ENCODE measurements at places on chromosomes 1 and 21.

DNA sequence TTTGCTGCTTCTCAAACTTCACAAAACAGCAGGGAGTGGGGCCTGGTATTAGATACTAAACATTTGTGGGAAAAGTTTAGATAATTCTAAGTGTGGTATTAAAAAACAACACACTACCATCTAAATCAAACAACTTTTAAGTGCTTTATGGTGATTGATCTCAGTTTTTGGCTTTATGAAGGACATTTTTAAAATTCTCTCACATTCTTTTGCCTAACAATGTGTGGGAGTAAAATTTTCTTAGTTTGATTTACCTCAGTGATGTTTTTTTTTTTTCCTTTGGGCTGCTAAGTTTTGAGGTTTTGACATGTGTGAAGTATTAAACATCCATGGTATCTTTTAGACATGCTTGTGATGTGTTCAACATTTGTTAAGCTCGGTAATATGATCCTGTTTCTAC, 116.2 kb downstream of the DISP1 start:
- DNase-seq, result no peak

- no peak for DNase-seq
These were observed 144.0 kb upstream of the PLXNA2 start for GRCh38 chr1:208387908-208388811.

GRCh38 chr21:35971824-35972223, 88.5 kb downstream of the SETD4 start:
- DNase-seq, result no peak

DNA sequence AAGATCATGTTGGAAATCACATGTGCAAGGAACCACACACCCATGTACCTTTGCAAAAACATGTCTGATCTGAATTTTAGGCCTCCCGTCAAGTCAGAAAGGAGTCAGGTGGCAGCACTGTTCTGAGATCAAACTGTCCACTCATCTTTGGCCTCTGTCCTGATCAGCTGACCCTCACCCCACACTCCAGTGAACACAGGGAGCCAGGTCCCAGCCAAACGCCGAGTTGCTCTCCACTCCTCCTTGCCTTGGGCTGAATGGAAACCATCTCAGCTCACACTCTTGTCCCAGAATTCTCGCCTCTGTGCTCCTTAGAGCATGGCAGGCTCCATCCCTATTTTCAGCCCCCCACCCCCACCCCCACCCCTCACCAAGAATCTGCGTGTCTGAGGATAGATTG, 4.6 kb upstream of the RNF186 start:
- no peak for DNase-seq

GRCh38 chr1:214991691-214992315, 90.7 kb upstream of the KCNK2 start:
- no peak for DNase-seq

DNA sequence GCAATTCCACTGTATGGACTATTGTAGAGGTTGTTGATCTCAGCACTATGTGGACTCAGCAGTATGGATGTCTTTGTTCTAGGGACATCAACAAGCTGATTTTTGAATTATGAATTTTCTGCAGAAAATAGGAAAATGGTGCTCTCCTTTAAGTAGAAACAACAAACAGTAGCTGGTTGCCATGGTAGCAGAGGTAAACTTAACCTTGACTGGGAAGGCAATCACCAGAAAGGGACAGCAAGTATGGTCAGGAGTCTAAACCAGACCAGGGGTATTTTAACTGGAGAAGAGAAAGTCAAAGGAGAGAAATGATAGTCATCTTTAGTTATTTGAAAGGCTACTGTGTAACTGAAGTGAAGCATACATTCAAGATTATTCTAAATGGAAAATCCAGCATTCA, 22.3 kb downstream of the WLS start:
- no peak for DNase-seq

DNA sequence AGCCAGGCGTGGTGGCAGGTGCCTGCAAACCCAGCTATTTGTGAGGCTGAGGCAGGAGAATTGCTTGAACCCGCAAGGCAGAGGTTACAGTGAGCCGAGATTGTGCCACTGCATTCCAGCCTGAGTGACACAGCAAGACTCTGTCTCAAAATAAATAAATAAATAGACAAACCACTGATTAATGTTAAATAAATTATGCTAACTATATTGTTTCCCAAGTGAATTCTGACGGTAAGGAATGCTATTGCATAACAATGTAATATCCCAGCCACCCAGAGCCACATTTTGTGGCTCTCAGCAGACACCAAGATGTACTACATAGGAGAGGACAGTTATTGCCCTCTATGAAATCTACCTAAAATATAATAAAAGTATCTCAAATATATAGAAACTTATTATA, 55.4 kb downstream of the LPGAT1 start:
- no peak for DNase-seq

DNA sequence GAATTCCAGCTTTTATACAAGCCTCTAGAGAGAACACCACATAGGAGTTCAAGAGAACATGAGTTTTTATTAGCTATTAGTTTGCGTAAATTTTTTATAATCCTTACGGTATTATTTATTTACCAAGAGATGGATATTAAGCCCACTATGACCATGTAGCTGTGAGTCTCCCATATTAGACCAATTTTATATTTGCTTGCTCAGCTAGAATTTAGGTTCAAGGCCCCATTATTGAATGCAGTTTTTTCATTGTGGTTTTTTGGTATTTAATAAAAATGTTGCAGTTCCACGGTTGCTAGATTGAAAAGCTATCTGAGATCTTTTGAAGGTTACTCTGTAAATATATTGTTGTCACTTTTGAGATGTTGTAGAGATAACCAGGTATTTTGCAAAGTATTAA, 2.9 kb downstream of the PPP1R8 start:
- no peak for DNase-seq

- DNase-seq, result no peak
These were observed 5.3 kb downstream of the GALNT2 start for GRCh38 chr1:230072296-230072695.

DNA sequence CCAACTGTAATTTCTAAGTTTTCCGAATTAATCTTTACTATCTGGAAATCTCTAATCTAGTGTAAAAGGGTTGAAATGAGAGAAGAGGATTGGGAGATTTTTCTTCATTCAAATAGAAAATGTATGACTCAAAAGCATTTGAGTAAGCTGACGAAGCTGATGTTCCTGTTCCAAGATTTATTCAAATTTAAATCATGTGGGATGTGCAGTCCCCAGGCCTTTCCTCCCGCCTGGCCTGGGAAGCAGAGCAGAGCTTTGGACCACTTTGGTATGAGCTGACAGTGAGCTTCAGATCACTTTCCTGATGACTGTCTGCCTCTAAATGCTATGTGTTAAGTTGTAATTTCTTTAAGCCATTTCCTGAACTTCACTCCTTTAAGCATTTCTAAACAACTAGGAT, 192.0 kb downstream of the DHRS3 start:
- no peak for DNase-seq

GRCh38 chr1:116981521-116982037, 20.0 kb upstream of the CD101 start:
- no peak for DNase-seq

GRCh38 chr1:217660353-217661062, 29.4 kb downstream of the SPATA17 start:
- DNase-seq, result no peak

DNA sequence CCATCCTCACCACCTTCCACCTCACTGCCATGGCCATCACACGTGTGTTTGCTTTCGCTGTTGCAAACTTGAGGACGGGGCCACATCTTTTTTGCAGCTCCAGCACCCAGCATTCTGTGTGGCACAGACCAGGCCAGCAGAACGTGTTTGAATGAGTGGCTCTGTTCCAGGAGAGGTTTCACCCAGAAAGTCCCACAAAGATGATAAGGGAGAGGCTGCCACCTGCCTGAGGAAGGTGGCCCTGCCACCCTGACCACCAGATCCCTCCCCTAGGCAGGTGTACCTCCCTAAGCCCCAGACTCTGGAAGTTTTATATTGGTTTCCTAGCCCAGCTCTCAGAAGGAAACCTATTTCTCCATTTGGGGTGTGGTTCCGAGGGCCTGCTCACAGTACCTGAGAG, 252.1 kb downstream of the KAZN start:
- DNase-seq, result no peak

DNA sequence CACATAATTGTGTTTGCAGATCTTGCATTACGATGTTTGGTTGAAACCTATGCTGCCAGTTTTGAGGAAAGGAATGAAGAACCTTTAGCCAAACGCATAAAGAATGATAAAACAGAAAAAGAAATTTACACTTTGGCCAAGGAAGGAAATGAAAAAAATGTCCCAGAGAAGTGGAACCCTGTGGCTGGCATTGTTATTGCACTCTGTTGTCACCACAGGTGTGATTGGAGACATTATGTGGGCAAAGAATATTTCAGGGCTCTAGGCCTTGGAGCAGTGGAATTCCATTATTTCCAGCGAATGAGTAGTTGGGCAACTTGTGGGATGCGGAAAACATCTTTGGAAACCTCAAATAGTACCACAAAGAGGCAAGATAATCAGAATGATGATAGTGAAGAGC, 14.9 kb downstream of the TRMT13 start:
- no peak for DNase-seq

DNA sequence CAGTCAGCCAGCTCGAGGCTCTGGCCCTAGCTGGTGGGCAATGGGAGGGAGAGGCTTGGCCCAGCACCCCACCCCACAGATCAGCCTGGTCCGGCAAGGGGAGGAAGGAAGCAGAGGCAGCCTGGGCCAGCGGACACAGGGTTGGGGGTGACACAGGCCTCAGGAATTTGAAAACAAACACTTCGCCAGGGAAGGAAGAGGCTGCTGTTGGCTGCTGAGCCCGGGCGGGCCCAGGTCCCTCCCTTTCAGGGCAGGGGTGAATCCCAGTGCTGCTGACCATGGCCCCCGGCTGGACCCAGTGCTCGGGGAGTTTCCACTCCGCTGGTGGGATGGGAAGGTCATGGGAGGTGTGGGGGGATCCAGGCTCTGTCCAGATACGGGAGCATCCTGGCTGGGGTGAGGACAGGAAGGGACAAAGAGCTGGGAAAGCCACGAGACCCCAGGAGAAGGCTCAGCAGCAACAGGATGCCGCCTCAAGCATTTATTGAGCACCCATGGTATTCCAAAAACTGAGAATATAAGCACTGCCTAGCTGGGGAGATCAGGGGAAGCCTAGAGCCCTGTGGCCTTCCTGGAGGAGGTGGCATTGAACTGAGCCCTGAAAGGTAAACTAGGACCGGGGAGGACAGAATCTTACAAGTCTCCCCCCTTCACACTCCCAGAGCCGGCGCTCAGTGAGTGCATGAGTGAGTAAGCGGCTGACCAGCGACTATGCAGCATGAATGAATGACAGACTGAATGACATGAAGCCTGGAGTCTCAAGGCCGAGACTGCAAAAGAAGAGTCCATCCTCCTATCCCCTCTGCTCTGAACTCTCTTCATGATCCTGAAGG, 26.2 kb upstream of the EPHA2 start:
- DNase-seq, result no peak

DNA sequence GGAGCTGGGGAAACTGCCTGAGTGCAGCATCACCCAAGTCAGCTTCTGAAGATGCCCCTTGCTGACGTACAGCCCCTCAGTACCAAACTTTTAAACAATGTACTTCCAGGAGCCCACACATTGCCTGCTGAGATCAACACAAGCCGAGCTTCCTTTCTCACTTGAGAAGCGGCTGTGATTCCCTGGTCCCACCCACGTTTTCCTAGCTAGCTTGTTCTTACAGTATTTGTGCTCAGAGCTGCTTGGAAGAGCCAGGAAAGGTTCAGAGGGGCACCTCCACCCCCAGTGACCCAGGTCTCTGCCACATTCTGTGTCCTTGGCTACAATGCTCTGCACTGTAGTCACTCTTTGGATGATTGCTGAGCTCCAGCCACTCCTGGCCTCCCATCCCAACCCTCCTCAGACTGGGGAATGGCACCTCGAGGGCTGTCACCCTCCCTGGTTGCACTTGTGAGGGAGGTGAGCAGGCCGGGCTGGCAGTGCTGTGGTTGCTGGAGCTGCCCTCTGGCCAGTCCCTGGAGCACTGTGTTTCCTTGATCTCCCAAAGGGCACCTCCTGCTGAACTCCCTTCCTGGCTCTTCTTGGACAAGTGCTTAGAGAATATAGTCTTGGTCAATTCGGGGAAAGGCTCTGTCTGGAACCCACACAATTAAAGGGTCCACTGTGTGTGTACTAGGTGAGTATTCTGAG, 355.1 kb downstream of the AJAP1 start:
- DNase-seq, result no peak

DNA sequence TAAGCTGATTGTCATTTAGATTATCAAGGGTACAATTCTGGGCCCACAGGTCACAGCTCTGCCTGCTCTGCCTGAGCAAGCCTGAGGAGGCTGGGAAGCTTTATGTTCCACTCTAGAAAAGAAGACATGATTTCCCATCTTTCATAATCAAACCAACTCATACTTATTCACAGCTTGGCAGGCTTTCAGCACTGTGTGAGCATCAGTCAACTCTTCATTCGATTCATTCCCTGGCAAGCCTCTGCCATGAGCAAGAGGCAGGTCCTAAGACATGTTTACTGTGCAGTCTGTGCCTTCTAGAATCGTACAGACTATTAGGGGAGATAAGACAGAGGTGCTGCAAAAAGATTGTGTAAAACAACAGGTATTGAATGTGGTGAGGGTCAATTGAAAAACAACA, 24.5 kb upstream of the KIRREL1 start:
- DNase-seq, result no peak

DNA sequence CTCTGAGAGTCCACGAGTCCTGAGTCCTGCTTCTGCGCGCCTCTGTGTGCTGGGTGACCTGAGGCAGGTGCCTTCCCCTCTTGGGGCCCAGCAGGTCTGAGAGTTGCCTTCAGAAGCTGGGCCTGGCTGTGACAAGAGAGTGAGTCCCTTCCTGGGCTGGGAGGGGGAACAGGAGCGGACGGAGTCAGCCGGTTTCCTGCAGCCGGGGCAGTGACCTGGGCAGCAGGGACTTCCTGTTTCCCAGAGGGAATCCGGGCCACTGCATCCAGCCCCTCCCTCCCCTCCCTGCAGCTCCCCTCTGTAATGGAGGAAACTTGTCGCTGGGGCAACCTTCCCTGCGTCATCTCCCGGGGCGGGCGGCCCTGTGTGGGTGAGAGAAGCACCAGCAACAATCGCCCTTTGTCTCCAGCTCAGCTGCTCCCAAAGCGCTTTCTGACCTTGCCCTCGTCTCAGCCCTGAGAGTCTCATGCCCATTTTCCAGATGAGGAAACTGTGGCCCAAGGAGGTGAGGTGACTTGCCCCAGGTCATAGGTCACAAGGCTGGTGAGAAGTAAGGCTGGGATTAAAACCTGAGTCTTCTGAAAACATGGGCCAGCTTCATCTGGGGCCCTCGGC, 61.1 kb downstream of the SDC3 start:
- no peak for DNase-seq

- peak; percentile 27 for DNase-seq
These were observed 483 bp downstream of the CHML start for GRCh38 chr1:241639623-241640148.

DNA sequence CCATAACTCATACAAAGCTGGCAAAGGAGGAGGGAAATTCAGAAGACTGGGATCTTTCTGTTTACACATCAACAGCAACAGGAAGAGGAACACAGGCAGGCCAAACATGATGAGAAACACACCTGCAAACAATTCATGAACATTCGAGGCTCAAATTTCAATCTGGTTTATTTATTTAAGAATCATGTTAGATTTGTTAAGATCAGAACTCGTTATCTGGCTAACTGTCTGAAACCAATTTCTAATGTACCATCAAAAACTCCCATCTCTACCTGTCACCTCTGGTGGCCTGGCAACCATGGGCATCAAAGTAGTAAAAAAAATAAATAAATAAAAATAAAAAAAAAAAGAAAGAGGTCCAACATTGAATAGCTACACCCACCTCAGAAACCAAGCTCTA, 9.8 kb downstream of the LBR start:
- no peak for DNase-seq

- no peak for DNase-seq
These were observed 42.5 kb upstream of the CSF3R start for GRCh38 chr1:36525166-36525565.

- no peak for DNase-seq
These were observed 31.8 kb downstream of the C1orf87 start for GRCh38 chr1:60041783-60042182.

- DNase-seq, result no peak
These were observed 32.9 kb downstream of the HSF2BP start for GRCh38 chr21:43626390-43626789.
